ENCODE measurements at places on chromosomes 6 and 20. TPM values are rescaled to one million over a fixed set of nuclear protein-coding genes. Genes with fewer than 3 reads are reported as not detected.

GRCh38 chr20:50528804-50529351 lies 18.7 kb downstream of the PTPN1 start:
- peaks cover 19% of the 10 kb centered on the region for H3K4me1 ChIP-seq
- DNase-seq = no peak
- peak overlapping the region; percentile 25 for H3K27ac ChIP-seq
- no peak overlapping the region for H3K4me3 ChIP-seq

GRCh38 chr6:1363298-1363697 lies 26.1 kb upstream of the FOXF2 start:
- H3K36me3 ChIP-seq = no peaks in the 10 kb centered on the region
- no peak overlapping the region for H3K4me3 ChIP-seq
- no peaks in the 10 kb centered on the region for H3K4me1 ChIP-seq
- H3K27ac ChIP-seq = no peak overlapping the region
- peaks cover 18% of the 10 kb centered on the region for H3K27me3 ChIP-seq

DNA sequence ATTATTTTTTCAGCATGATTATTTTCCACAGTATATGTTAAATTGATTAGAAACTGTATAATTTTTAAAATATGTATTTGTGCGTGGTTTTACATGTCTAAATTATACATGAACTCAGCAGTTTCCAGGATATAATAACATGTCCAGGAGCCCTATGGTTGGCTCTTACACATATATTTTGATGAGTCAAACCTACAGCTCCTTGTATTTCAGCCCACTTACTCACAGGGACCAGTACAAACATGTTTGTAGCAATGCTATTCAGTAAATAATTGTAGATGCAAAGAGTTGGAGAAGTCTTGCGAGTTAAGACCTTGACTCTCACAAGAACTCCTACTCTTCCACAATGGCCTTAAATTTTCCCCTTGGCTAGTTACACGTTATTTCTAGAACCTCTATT lies 107.2 kb upstream of the SASH1 start:
- no peak overlapping the region for H3K27ac ChIP-seq
- H3K4me3 ChIP-seq = no peak overlapping the region
- H3K27me3 ChIP-seq = no peaks in the 10 kb centered on the region
- H3K4me1 ChIP-seq = no peaks in the 10 kb centered on the region
- no peaks in the 10 kb centered on the region for H3K36me3 ChIP-seq
- no peak for DNase-seq

The SLC22A7 gene
- total RNA-seq = 0.09 TPM
